ENCODE measurements at places on chromosomes 3 and 15.

GRCh38 chr3:9013782-9014563 is 50.7 kb upstream of the RAD18 start:
- no peak for DNase-seq

GRCh38 chr3:114437897-114438296 is 144.1 kb downstream of the TIGIT start:
- no peak for DNase-seq

DNA sequence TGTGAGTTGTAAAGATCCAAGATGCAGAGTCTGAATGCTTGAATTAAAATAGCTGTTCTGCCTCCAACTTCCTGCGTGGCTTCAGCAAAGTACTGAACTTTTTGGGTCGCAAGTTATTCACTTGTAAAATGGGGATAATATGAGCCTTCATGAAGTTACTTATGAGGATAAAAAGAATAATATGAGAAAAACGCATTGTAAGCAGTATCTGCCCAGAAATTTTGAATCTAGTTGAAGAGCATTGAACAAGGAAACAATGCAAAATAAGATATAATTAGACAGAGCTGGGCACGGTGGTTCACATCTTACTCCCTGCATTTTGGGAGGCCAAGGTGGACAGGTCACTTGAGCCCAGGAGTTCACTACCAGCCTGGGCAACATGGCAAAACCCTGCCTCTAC is 37.8 kb downstream of the AQP9 start:
- no peak for DNase-seq

DNA sequence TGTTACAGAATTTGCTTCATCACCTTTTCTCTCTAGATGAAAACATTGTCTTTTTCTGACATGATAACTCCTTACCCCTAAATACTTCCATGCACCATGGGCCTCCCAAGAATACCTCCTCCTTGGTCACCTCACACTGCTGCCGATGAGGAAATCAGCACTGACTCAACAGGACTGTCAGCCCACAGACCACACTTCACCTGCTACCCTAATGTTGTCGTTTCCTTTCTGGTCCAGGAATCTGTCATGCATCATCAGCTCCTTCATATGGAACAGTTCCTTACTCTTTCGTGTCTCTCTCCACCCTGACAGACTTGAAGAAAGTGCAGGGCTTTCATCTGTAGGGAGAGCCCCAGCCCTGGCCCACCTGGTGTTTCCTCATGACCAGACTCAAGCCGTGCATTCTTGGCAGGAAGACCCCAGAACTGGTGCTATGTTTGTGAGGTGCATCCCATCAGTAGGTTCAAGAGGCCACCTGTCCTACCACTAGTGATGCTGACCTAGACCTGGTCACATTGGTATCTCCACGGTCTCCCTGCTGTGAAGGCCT is 41.1 kb upstream of the PLXNA1 start:
- DNase-seq: no peak

GRCh38 chr3:126621627-126622345 is 33.1 kb downstream of the TXNRD3 start:
- no peak for DNase-seq

- DNase-seq: no peak
Measured at GRCh38 chr3:101824702-101825101, 24.6 kb upstream of the NFKBIZ start.

All from KG1 (cell line).